ENCODE measurements at places on chromosomes 3 and 15. TPM values are rescaled to one million over a fixed set of nuclear protein-coding genes. Genes with fewer than 3 reads are reported as not detected.
A peak's percentile ranks its signal among the peaks of the same experiment; 100 is the strongest.

- no peak overlapping the region for H3K27ac ChIP-seq
- no peaks in the 10 kb centered on the region for H3K36me3 ChIP-seq
- H3K4me3 ChIP-seq, result no peak overlapping the region
These were observed 110.0 kb downstream of the DGKG start for GRCh38 chr3:186251948-186252619.

DNA sequence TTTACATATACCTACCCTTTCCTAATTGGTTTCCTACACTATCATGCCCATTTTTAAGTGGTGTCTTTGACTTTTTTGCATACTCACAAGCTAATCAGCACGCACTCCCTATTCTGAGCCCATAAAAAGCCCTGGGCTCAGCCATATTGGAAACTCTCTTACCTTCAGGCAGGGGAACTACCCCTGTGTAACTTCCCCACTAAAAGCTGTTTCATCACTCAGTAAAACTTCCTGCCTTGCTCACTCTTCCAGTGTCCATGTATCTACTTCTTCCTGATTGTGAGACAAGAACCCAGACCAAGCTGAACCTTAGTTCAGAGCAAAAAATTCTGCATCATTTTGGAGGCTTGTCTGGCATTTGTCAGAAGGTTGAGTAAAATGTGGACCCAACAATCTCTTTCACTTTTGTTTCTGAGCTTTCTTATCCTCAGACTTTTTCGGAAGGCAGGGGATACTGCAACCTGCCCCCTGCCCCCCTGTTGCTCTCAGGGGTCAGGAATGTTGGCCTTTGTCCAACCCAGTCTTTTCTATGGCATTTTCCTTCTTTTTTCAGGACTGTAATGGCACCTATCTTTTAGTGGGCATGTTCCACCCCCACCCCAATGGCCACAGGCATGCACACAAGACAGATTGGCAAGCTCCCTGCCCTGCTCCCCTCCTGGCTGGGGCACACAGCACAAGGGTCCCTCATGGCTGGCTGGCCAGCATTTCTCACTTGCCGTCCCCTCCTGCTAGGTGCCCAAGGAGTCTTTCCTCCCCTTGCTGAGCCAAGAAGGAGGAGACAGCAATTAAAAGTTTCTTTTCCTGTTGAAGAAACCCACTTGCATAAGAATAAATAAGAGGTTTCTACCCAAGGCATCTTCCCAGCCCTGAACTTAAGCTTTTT lies 26.3 kb upstream of the TMEM45A start:
- no peaks in the 10 kb centered on the region for H3K36me3 ChIP-seq
- no peaks in the 10 kb centered on the region for H3K4me1 ChIP-seq
- H3K27ac ChIP-seq, result no peak overlapping the region
- no peak overlapping the region for H3K4me3 ChIP-seq
- no peaks in the 10 kb centered on the region for H3K27me3 ChIP-seq

GRCh38 chr3:168548719-168549118 lies 453.0 kb upstream of the GOLIM4 start:
- no peaks in the 10 kb centered on the region for H3K36me3 ChIP-seq
- H3K4me3 ChIP-seq, result no peak overlapping the region
- no peak overlapping the region for H3K27ac ChIP-seq
- H3K4me1 ChIP-seq, result no peaks in the 10 kb centered on the region
- no peaks in the 10 kb centered on the region for H3K27me3 ChIP-seq

DNA sequence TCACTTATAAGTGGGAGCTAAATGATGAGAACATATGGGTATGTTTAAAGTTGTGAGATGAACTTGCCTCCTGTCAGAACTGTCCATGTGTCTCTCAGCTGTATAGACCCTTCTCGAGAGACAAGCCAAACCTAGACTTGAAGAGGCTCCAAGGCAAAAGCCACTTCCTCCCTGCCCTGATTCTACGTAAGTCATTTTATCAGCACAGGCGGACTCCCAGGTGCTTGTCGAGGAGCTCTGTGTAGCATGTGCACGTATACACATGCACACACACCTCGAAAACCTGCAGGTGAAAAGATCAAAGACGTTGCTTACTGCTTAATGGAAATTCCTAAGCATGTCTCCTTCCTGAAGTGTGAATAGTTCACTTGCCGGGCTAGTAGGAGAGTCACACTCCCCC lies 5.6 kb upstream of the CLEC3B start:
- no peaks in the 10 kb centered on the region for H3K4me1 ChIP-seq
- H3K36me3 ChIP-seq, result no peaks in the 10 kb centered on the region
- no peak overlapping the region for H3K27ac ChIP-seq
- no peak overlapping the region for H3K4me3 ChIP-seq
- no peak for DNase-seq
- no peaks in the 10 kb centered on the region for H3K27me3 ChIP-seq

DNA sequence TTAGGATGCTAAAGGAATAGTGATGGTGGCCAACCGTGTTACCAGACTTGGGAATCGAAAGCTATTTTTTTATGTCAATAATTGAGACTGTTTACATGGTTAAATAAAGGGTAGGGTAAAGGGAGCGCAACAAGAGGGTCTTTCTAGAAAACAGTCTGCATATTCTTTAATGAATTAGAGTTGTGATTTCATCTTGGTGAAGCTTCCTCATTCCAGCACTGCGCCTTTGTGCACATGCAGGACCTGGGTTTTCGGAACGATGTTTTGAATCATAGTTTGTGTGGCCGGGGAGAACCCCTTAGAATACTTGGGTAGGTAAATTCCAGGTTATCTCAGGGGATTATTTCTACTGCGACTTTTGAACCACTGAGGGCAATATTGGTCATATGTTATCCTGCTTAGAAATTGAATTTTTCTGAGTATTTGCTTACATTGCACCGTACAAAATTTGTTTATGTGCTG lies 1.3 kb downstream of the PIK3CA start:
- no peaks in the 10 kb centered on the region for H3K36me3 ChIP-seq
- peak overlapping the region; percentile 88 for H3K4me3 ChIP-seq
- DNase-seq, result peak; percentile 20
- H3K4me1 ChIP-seq, result no peaks in the 10 kb centered on the region

Gene LIPH
- total RNA-seq, result not detected

GRCh38 chr3:121821421-121822199 lies 13.2 kb downstream of the IQCB1 start:
- no peaks in the 10 kb centered on the region for H3K27me3 ChIP-seq
- no peaks in the 10 kb centered on the region for H3K36me3 ChIP-seq
- no peak for DNase-seq
- no peaks in the 10 kb centered on the region for H3K4me1 ChIP-seq

DNA sequence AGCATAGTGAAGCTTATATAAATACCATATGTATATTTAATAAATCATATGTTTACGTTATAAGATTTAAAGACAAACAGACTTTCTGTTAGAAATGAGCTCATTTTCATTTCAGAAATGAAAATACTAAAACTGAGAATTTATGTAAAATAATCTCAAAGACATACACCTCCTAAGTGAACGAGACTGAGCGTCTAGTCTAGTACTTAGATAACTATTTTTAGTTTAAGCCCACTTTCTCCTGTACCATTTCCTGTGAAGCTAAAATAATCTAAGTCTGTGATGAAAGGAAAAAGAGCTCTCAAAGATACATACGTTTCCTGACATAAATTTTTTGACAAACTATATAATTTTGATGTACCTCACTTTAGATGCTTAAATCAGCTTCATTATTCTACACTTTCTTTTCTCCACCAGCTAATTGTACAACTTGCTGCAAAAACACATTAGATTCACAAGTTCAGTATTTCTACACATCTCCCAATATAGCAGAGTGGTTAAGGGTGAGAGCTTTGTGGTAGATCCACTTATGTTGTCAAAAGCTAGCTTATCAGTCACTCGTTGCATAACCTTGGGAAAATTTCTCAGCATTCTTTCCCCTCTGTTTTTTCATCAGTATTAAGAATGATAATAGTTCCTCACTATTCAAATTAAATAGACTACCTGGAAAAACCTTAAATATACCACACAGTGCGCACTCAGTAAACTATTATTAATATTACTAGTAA lies 703.0 kb downstream of the PLOD2 start:
- H3K4me3 ChIP-seq, result no peak overlapping the region
- H3K36me3 ChIP-seq, result no peaks in the 10 kb centered on the region

- H3K27ac ChIP-seq, result peak overlapping the region; percentile 51
- no peaks in the 10 kb centered on the region for H3K27me3 ChIP-seq
- H3K36me3 ChIP-seq, result no peaks in the 10 kb centered on the region
- H3K4me3 ChIP-seq, result no peak overlapping the region
- H3K4me1 ChIP-seq, result peaks cover 8% of the 10 kb centered on the region
These were observed 25.2 kb downstream of the CCNL1 start for GRCh38 chr3:157134620-157135191.

DNA sequence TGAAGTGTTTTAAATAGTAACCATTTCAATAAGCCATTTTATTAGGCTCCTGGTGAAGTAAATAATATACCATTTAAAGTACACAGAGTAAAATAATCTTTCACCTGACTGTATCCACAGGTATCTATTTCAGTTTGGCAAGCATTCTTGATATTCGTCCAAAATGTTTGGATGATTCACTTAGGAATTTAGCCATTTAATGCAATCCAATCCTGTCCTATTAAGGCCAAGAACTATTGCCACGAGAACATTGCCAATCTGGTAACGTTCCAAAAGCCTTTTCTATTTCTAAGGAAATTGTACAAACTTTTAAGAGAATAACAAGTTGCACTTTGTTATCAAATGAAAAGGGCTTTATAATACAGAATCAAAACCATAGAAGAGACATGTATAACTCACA lies 209.8 kb upstream of the THRB start:
- DNase-seq, result no peak
- no peaks in the 10 kb centered on the region for H3K36me3 ChIP-seq
- H3K27me3 ChIP-seq, result no peaks in the 10 kb centered on the region
- no peak overlapping the region for H3K4me3 ChIP-seq
- no peak overlapping the region for H3K27ac ChIP-seq
- no peaks in the 10 kb centered on the region for H3K4me1 ChIP-seq

GRCh38 chr3:183734750-183735494 lies 37.3 kb downstream of the YEATS2 start:
- H3K27ac ChIP-seq, result no peak overlapping the region
- no peak for DNase-seq
- no peak overlapping the region for H3K4me3 ChIP-seq
- H3K36me3 ChIP-seq, result no peaks in the 10 kb centered on the region
- no peaks in the 10 kb centered on the region for H3K4me1 ChIP-seq
- no peaks in the 10 kb centered on the region for H3K27me3 ChIP-seq
